Stimulated activated CD8-positive, alpha-beta memory T cell treated with anti-CD3 and anti-CD28 coated beads, Interleukin-15, amount 100 ng/mL, for 4 hours (primary cell): ENCODE measurements at places on chromosomes 2 and 18.

GRCh38 chr18:28248653-28249052 lies 71.7 kb upstream of the CDH2 start:
- DNase-seq: no peak

GRCh38 chr2:7593360-7593759 lies 676.1 kb downstream of the RNF144A start:
- DNase-seq: no peak

- DNase-seq: no peak
Measured at GRCh38 chr2:85066874-85067351, 66.3 kb upstream of the TCF7L1 start.

DNA sequence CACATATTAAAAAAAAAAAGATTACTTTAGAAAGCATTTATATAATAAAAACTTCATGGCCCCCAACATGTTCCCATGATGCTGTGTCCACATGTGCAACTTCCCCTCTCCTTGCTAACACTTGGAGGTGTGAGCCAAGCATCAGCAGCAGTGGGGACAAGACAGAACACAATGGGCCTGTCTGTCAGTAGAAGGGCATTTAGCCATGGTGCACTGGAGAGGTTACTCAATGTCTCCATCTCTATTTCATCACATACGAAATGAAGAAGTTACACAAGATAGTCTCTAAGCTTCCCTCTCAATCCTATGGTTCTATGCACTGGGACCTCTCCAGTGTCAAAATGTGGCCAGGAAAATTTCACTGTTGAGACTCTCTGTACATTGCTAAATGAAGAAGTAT lies 2.5 kb downstream of the VIT start:
- DNase-seq: no peak

DNA sequence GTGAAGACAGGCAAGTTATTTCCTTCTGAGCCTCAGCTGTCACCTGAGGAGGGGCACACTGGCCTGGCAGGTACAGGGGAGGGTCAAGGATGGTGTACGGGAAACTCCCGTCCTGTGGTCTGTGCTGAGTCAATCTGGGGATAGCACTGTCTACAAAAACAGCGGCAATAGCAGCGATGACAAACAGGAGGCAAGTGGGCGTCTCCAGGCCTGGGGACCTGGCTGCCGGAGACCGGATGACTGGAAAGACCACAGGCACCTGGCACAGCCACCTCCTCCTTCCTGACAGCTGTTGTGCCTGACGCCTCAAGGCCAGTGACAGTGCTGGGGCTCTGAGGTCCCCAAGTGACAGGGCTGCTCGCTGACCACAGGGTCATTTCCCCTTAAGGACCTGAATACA lies 202.1 kb upstream of the HS6ST1 start:
- no peak for DNase-seq

- DNase-seq: no peak
Measured at GRCh38 chr2:164913640-164914350, 41.5 kb downstream of the SLC38A11 start.

- DNase-seq: no peak
Measured at GRCh38 chr18:21330122-21330701, 88.2 kb downstream of the GREB1L start.

DNA sequence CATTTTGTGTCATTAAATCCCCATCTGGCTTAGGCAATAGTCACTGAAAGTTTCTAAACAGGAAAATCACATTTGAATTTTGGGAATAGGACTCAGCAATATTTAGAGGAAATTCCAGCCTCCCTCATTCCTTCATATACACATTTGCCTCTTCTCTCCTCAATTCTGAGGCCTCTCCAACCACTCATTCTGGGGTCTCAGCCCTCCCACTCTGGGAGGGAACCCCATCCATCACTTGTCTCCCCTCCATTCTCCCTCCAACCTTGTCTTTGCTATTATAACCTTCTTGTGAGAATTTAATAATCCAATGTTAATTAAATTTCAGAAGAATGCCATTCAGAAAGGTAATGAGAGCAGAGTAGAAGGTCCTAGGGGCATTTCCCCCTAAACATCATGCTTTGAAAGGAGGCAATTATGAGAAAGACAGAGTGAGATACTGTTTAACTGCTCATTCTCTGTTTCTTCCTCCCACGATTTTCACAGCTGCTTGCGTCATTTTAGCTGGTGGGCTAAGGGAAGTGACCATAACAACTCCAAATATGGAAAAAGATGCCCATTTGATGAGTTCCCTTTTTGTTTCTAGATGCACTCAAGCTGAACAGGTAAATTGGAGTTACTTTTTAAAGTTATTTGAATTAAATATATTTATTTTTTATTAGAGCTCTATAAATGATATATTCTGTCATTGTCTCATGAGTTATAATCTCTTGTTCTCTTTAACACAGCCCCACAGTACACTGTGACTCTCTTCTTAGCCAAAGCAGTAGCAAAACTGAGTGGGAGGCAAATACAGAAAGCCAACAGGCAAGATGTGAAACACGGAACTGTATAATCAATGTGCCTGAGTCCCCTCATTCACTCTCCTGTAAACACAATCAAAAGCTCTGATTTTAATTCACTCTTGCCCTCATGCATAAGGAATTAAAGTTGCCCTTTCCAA lies 135.1 kb downstream of the DLGAP1 start:
- DNase-seq: no peak

- DNase-seq: no peak
Measured at GRCh38 chr2:231029563-231029962, 7.8 kb upstream of the C2orf72 start.

GRCh38 chr2:127373362-127374083 lies 14.3 kb downstream of the MAP3K2 start:
- DNase-seq: no peak

- no peak for DNase-seq
Measured at GRCh38 chr2:158756331-158756730, 38.8 kb upstream of the DAPL1 start.

GRCh38 chr2:43218155-43218701 lies 8.2 kb downstream of the ZFP36L2 start:
- DNase-seq: no peak

DNA sequence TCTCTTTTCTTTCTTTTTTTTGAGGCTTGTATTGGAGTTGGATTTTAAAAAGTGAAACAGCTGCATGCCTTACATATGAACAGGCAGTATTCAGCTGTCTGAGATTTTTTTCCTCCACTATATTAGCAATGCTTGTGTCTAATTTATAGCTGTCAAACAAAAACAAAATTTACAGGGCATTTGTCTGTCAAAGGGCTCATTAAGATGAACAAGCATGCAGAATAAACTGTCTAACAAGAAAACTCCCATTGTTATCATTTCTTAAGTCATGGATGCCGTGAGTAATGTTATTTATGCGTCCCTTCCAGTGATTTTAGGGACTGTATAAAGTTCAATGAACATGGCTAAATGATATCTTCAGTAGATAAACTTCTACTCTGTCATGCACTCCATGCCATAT lies 674.7 kb downstream of the PLCL1 start:
- no peak for DNase-seq

DNA sequence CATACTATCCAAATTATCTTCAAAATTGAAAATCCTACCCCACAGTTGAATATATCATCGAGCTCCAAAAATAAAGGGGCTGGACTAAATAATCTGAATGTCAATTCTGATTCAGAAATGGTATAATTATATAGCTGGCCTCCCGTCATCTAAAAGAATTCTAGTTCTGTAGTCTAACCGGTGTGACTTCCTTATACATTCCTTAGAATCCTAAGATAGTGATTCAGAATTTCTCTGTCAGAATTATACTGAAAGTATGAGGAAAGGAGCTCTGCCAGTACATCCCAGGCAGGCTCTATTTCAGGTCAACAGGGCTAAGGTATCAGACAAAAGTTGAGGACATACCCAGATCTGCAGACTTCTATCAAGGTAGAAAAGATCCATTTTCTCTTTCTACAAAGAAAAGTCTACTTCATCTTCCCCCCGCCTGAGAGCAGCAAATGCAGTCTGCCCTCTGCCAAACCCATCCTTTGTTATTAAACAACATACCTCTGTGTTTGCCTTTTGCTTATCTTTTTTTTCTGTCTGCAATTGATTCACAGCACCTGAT lies 128.5 kb downstream of the METTL4 start:
- no peak for DNase-seq

GRCh38 chr18:57583297-57583835 lies 3.1 kb downstream of the FECH start:
- DNase-seq: no peak

DNA sequence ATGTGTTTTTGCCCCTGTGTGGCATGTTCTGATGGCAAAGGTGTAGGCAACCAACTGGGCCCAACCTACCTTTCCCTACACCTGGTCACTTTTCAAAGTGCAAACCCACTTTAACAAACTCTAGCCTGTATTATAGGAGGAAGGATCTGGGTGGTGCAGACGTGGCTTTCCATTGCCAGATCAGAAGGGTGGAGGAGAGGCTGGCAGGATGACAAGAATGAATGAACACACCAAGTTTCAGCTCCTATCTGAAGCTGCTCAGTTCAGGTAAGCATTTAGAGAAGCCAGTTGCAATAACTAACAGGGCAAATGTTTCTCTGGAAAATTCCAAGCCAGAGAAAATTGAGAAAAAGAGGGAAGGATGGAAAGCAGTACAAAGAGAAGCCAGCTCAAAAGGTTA lies 707 bp upstream of the SERPINB7 start:
- no peak for DNase-seq

GRCh38 chr18:7373441-7373840 lies 142.6 kb downstream of the LRRC30 start:
- DNase-seq: no peak

GRCh38 chr2:213316001-213316735 lies 31.9 kb downstream of the SPAG16 start:
- DNase-seq: no peak

- no peak for DNase-seq
Measured at GRCh38 chr18:47737956-47738355, 192.5 kb downstream of the SMAD2 start.

DNA sequence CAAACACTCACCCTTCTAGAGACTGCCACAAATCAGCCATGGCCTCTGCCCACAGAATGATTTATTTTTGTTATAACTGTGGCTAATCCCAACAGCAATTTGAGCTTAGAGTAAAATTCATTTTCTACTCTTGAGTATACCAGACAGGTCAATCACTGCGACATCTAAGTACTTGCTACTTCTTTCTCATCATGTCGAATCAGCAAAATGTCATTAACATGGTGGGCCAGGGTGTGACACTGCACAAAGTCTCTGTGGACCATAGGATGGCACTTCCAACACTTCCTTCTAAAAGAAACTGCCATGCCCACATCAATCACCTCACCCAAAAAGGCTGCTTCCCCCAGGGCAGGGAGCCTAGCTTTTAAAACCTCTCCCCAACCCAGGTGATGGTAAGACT lies 64.4 kb downstream of the KCNG3 start:
- DNase-seq: no peak

DNA sequence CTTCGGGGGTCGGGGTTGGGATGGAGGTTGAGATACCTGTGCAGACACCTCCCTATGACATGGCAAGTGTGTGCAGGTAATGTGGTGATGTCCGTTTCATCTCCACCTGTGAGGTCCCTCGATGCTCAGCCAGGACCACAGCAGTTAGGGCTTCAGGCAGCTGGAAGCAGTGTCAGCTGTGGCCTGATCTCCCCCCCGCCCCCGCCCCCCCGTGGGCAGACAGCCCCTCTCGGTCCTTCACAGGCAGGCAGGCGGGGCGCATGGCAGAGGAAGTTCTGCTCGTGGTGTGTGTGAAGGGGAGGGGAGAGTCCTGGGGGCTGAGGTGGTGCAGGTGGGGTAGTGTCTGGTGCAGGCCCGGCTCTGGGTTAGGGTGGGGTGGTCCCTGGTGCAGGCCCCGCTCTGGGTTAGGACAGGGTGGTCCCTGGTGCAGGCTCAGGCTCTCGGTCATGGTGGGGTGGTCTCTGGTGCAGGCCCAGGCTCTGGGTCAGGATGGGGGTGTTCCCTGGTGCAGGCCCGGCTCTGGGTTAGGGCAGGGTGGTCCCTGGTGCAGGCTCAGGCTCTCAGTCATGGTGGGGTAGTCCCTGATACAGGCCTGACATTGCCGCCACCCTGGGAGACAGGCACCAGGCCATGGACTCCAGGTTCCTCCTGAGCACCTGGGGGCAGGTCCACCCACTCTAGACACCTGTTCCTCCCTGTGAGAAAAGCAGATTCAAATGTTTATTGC lies 94.3 kb downstream of the NFATC1 start:
- no peak for DNase-seq

GRCh38 chr18:28771849-28772248 lies 594.9 kb upstream of the CDH2 start:
- DNase-seq: no peak

DNA sequence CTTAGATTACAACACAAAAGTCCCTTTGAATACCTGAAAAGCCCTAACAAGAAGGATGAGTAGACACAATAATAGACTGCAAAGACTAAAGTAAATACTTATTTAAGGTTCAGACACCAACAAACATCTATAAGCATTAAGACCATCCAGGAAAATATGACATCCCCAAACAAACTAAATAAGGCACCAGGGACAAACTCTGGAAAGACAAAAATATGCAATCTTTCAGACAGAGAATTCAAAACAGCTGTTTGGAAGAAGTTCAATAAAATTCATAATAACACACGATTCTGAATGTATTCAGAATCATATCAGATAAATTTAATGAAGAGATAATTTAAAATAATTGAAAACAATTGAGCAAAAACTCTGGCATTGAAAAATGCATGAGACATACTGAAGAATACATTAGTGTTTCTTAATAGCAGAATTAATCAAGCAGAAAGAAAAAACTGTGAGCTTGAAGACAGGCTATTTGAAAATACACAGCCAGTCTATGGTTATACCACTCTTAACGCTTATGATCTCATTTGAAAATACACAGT lies 1388.8 kb downstream of the DSC3 start:
- no peak for DNase-seq

GRCh38 chr2:37659723-37660122 lies 11.7 kb downstream of the CDC42EP3 start:
- no peak for DNase-seq

- DNase-seq: no peak
Measured at GRCh38 chr2:121135168-121135853, 149.7 kb downstream of the TFCP2L1 start.

- no peak for DNase-seq
Measured at GRCh38 chr2:174334781-174335251, at the start of gene SP9. Gene SP9, plus strand, starts transcription at chr2:174334954. Its CDS starts 139 bp downstream, at chr2:174335093.

GRCh38 chr2:42930025-42930581 lies 137.7 kb upstream of the HAAO start:
- DNase-seq: no peak

GRCh38 chr2:26682155-26682554 lies 10.4 kb upstream of the KCNK3 start:
- DNase-seq: no peak

DNA sequence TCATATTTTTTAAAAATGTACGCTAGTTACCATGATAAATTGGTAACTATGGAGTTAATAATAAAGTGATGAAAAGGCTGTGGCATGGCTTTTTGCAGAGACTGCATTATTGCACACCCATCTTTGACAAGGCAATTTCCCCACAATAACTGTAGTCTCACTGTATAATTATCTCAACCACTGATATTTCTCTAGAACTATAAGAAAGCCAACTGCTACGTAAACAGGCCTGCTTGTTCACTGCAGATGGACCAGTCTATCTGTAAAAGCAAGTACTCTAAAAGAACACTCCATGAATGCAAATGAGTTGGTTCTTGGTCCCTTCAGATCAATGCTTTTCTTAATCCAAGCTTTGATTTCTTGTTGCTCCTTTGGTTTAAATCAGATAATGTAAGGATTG lies 218.7 kb downstream of the RBM43 start:
- no peak for DNase-seq

GRCh38 chr2:112699984-112700667 lies 20.7 kb upstream of the NT5DC4 start:
- no peak for DNase-seq

- DNase-seq: no peak
Measured at GRCh38 chr2:43004879-43005244, 212.5 kb upstream of the HAAO start.
